ENCODE measurements at places on chromosomes 1 and 21.

DNA sequence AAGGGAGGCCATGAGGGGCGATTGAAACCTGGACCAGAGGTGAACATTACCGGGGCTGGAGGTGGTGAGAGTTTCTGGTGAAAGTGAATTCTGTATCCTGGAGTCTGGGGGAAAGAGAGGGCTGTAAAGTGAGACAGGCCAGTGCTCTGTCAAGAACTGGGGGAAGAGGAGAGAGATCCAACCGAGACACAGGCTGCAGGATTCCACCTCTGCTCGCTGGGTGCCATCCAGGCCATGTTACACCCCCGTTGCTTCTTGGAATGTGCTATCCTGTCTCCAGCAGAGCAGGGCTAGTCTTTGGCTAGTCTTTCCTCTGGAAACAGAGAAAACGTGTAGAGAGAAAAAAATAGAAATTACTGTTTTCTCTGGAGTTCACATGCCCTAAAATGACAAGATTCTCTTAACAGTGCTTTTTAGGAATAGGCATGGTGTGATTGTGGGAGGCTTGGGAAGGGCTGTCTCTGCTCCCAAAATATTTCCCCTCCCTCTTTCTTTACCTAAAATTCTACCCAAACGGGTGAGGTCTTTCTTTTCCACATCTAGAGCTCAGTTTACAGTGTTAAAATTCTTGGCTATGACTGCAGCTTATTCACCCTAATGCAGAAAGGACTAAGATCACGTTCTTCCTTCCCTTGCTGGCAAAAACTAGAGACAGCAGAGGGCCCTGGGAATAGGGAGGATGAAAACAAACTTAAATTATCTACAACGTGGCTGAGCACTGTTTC lies 16.5 kb upstream of the OVAAL start:
- DNase-seq: no peak

DNA sequence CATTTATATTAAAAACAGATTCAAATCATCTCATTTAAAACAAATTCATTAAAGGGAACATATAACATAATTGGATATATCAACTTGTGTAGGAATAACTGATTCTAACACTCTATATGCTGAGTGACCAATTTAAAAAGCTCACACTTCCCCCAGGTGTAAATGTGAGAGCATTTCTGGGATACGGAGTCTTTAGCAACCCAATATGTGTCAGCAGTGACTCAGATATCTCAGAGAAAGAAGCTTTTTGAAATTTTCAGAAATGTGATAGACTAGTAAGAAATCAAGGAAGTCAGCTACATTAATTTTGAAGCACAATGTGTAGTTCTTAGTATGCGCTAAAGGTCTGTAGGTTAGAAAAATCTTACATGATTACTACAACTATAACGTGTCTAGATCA lies 87.9 kb upstream of the SERTAD4 start:
- no peak for DNase-seq

GRCh38 chr1:45619149-45619921 lies 4.5 kb downstream of the CCDC17 start:
- no peak for DNase-seq

DNA sequence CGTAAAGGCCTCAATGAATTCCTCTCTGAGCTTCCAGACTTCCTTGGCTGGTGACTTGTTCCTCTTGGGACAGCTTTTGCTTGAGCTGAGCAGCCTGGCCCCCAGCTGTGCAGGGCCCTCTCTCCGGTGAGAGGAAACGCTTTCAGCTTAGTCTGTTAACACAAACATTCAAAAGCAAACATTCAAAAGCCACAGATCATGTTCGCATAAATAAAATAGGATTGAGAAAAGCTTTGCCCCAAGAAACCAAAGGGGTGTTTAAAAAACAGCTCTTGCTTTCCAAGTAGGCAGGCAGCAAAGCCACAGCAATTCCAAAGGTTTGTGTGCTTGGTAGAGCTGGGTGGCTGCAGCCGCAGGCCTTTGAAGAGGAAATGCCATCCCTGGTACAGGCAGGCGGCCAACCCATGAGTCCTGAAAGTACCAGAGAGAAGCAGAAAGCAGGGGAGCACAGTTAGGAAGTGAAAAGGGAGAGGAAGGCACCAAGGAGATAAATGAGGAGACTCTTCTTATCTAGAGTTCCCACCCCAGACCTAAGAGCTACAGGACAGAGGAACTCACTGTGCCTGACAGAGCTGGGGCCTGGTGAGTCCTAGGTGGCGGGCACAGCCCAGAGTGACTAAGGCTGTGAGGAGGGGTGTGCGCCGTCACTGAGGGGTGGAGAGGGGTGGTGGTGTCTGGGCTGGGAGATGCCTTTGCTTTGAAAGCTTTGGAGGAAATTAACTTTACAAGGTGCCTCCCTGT lies 48.4 kb downstream of the CCN1 start:
- DNase-seq: no peak

DNA sequence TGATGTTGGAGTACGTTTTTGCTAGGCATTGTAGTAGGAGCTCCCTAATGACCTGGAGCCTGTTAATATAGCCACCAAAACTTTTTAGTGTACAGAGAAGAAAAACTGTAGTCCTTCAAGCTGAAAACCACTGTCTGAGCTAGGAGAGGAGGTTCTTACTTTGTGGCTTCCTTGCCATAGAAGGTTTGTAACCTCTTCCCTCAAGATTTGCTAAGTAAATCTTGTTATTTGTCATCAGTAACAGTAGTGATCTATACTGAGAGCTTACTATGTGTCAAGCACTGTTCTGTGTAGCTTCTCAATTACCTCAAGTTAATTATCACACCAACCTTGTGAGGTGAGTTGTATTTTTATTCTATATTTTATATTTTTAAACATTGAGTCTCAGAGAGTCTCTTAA lies 21.2 kb upstream of the LRRC8C start:
- no peak for DNase-seq

DNA sequence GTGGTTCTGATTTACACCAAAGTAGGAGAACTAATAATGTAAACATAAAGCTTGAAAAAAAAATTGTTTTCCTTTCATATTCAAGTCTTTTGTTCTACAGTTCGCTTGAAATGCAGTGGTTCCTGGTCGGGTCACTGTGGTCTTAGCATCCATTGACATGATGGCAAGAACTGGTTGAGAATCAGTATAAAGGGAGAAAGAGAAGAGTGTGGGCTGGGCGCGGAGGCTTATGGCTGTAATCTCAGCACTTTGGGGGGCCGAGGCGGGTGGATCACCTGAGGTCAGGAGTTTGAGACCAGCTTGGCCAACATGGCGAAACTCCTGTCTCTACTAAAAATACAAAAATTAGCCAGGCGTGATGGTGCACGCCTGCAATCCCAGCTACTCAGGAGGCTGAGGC lies 250.9 kb downstream of the BACH1 start:
- no peak for DNase-seq

Measured in stimulated activated CD8-positive, alpha-beta memory T cell treated with anti-CD3 and anti-CD28 coated beads, Interleukin-7, amount 100 ng/mL, for 1 hour (primary cell).